Hippocampal formation (tissue), 2 donors: ENCODE measurements at places on chromosomes 5 and 9.

DNA sequence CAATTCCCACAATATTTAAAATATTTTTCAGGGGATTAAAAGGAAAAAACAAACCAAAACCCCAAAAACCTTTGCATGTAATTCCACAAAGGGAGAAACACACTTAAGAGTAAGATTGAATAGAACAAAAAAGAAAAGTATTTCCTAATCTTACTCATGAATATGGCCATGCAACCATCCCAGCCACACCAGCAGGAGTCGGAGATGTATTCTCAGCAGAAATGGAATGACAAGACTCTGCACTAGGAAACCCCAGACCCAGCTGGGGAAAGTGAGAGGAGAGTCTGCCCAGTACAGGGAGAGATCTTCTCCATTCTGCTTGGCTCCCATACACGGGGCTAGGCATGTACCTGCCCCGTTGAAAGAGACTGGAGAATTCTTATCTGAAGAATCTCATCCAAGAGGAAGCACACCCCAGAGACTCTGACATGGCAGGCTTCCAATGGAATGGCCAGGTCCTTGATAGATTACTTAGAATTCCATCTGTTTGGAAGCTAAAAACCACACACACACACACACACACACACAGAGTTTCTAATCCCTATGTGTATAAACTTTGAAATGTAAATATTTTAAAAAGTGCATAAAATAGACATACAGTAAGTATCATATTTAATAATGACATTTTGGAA is 118.8 kb downstream of the GADD45G start:
- no peak for DNase-seq

DNA sequence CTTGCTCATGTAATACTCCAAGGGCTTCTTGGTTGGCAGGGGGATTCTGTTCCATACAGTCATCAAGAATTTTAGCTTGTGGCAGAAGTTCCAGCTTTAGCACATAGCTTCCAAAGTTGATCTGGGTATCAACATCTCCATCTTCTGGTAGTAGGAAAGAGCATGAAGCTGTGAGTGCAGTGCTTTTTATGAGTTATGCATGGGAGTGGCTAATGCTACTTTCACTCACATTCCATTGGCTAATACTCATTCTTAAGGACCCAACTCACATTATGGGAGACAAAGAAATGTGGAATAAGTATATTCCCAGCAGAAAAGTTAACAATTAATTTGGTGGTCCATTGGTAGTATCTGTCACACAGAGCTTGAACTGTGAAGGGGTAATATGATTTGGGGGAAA is 194.2 kb upstream of the CHD1 start:
- DNase-seq: no peak

DNA sequence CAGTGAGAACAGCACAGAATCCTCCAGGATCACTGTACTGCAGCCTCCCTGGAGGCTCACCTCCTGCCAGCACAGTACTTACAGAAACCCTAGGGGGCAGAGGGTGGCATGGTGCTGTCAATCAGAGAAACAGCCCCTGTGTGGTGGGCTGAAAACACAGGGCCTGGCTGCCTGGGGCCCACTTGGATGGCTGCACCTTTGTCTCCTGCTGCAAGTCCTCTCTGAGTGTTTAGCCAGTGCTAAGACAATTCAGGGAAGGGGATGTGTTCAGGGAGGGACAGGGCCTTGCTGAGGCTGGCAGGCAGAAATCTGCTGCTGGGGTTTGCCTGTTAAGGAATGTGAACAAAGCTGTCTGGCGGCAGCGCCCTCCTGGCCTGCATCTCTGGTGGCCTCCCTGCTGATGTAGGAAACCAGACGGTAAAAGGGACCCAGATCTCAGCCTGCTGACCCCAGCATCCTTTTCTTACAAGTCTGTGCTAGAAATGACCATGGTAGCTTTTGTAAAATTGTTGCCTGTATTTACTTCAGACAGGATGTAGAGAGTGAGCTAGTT is 39.5 kb downstream of the PRRC2B start:
- no peak for DNase-seq

DNA sequence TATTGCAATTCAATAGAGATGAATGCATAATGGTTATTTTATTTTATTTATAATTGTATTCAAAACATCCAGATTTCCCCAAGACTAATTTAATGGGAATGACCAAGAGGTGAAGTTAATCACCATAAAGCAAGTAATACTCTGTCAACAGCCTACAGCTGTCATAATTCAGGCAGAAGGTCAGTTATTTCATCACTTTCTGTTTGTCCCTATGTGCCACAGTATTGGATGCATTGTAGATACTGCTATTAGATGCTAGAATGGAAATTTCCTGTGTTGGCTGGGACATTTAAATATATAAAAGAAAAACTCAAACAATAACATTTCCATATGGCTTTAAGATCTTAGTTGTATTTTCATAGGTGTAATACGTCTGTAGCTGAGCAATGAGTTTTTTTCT is 56.7 kb upstream of the MINAR2 start:
- no peak for DNase-seq

DNA sequence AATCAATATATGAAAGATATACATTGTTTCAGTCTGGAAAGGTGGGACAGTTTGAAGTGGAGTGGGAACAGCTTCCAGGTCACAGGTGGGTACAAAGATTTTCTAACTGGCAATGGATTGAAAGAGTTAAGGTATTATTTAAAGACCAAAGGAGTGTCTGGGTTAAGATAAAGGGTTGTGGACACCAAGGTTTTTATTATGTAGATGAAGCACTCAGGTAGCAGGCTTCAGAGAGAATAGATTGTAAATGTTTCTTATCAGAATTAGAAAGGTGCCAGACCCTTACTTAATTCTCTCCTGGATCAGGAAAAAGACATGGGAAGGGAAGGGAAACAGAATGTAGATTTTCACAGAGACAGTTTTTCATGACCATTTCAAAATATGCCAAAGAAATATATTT is 1174.8 kb downstream of the MAT2B start:
- no peak for DNase-seq

- DNase-seq: peak; percentile 35
Observed at GRCh38 chr9:78296201-78296892, 578 bp upstream of the PSAT1 start.

- no peak for DNase-seq
Observed at GRCh38 chr5:29089591-29090130, 2051.3 kb upstream of the CDH9 start.

- DNase-seq: no peak
Observed at GRCh38 chr5:124952566-124952965, 206.1 kb upstream of the ZNF608 start.

DNA sequence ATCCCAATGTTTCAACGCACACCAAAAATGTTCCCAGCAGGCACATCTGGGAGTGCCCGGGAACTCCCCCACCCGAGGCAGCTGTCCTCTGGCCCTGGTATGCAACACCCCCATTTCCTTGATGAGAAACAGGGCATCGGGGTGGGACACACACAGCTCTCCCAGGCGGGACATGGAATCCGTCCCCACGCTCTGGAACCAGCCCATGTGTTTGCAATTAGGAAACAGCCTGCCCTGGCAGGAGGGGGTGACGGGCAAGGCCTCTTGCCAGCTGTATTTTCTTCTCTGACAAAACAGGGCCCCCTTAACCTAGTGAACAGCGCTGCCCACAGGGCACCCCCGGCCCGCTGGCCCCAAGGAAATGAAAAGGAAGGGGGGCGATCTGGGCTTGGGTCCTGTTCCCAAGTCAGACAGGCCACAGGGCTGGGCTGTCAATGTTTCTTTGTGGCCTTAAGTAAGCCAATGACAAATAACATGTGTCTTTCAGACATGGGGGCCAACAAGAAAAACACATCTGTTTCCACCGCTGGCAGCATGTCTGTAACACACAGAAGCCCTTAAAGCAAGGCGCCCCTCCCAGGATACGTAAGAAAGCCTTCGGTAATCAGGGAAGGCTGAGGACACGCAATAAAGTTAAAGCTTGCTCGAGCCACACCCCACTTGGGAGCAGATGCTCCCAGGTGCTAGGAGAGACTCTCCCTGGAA is 125.3 kb downstream of the ROR2 start:
- DNase-seq: no peak

DNA sequence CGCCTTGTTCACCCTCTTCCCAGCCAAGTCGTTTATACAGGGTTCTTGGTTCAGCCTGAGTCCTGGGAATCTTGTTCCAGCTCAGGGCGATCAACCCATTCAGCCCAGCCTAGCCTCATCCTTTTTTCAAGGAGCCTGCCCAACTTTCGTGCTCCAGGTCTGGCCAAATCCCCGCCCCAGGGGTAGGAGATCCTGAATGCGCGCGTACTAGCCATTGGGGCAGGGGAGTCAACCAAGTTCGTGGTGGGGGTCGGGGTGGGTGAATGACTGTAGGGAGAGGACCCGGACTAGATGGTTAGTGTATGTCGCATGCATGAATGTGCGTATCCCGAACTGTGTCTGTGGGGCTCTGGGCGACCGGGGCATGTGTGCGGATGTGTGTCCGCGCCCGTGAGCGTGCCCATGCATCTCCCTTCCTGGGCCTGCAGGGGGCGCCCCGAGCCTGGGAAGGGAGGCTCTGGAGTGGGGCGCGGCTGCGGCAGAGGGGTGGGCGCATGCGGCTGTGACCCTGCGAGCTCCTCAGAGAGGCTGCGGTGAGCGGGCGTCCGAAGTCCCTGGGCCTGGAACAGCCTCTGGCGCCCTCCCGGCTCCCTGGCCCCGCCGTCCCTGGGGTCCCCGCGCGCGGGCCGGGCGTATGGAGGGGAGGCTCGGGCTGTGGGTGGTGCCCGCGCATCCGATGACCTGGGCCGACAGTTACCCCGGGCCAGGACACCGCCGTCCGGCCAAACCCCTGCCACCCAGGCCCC is 8.7 kb downstream of the CCL21 start:
- DNase-seq: peak; percentile 24

DNA sequence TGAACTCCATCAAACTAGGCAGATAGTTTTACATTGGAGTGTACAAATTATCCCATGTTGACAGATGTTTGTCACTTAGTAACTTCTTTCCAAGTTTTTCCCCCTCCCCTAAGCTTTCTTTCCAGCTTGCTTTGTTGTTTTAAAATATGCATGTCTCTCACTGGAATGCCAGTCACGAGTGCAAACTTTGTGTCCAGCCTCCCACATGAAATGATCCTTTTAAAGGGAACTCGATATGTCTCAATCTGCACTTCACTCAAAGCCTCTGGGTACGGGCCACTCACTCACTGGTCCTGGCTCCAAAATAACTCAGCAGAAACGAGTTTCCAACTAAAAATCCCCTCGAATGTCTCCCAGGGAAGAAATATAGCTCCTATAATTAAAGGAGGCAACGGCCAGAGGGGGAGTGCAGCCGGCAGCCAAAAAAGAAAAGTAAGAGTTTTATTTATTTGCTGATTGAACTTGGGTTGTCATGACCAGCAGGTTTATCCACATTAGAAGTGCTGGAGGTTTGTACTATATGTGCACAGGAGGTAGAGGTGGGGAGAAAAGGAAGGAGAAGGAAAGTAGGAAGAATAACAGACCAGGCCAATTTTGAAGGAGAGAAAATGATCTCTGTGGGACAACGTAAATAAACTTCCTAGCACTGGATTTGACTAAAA is 17.5 kb downstream of the NR2F1 start:
- DNase-seq: no peak

DNA sequence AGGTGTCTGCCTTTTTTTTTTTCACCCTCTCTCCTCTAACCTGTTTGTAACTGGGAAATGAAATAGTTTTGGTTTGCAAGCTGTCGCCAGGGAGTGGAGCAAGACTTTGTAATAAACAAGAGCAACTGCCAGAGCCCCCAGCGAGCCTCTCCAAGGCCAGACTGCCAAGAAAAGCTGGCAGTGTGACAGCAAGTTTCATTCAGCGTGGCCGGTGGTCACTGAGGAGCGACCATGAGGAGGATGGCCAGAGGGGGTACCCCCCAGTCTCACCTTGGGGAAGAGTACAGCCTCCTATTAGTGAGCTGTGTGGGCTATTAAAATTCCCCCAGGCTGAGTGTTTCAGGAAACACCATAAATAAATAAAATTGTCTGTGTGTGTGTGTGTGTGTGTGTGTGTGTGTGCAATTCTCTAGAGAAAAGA is 49.9 kb downstream of the ZFAND5 start:
- peak; percentile 14 for DNase-seq

- no peak for DNase-seq
Observed at GRCh38 chr5:108382784-108383330, 959 bp upstream of the FBXL17 start.

GRCh38 chr9:128103589-128103962 is 24.0 kb downstream of the PTGES2 start:
- no peak for DNase-seq

GRCh38 chr9:99823681-99824377 is 2.1 kb downstream of the NR4A3 start:
- DNase-seq: peak; percentile 20
